ENCODE measurements at places on chromosomes 6 and 20.

- no peak for DNase-seq
Observed at GRCh38 chr6:32427218-32427617, 12.5 kb upstream of the HLA-DRA start.

DNA sequence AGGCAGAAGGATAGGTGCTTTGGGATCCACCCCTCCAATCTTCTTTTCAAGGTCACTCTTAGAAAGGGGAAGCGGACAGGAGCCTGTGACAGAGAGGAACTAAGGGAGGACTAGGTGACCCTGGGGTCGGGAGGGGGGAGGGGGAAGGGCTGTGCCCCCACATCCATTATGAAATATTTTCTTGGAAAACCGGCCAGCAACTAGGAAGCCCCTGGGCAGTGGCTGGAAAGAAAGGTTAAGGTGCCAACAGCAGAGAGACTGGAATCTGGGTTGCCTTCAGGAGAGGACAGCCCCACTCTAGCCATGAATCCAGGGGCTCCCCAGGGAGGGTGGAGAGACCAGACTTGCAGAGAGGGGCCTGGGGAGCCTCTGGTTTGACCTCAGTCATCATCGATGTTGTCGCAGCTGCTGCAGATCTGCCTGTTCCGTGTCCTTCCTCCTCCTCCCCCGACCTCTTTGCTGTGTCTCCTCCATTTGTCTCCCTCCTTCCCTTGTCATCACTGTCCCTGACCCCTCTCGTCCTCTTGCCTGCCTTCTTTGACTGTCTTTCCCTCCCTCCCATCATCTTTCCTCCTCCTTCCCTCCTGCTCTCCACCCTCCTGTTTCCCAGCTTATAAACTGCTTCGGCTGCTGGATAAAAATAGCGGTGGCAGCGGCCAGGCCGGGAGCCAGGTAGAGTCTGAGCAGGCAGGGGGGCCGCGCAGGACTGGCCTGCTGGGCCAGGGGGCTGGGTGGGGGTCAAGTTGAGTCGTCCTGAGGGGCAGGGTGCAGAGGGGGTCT, 3.2 kb downstream of the SLC29A1 start:
- no peak for DNase-seq

GRCh38 chr6:42808492-42809483, 26.9 kb downstream of the BICRAL start:
- DNase-seq: no peak

GRCh38 chr6:130851026-130851425, 23.8 kb downstream of the SMLR1 start:
- DNase-seq: no peak

DNA sequence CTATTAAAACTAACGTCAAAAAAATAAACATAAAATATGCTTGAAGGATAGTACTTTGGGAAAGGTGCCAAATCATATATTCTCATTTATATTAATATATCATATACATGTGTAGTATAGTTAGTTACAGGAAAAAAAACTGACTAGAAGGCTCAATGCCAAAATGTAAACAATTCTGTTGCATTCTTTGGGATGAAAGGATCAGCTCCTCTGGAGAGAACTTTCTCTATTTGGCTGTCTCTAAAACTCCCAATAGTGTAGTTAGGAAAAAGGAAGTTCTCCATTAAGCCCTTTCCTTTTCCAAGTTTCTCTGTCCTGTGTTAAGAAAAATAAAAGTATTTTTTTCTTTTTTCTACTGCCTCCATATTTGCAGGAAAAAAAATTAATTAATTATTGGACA, 86.5 kb upstream of the BTN3A2 start:
- no peak for DNase-seq

GRCh38 chr20:25546048-25546447, 39.3 kb downstream of the NINL start:
- no peak for DNase-seq

DNA sequence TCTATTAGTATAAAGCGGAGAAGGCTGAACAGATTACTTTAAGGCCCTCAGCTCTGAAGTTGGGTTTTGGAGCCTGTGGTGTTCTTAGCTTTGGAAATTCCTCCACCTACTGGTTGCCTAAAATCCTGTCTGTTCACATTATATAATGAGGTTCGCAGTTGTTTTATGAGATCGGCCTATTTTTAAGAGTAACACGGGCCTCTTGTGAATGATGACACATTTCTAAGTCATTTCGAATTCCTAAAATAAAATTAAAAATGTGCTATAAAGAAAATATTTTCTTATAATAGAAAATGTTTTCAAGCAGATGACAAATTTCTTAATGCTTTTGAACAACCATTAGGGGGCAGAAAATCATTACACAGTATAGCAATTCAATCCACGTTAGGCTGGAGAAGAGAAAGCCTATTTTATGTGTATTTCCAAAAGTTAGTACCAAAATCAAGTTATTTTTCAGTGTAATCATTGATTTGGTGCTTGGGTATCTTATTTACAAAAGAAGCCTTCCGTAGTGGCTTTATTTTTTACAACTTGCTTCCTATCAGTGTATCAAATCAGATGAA, 15.8 kb upstream of the FAM8A1 start:
- DNase-seq: peak; percentile 48

- DNase-seq: peak; percentile 92
Observed at GRCh38 chr6:158752613-158753012, 66.6 kb downstream of the EZR start.

GRCh38 chr6:133467982-133468380, 226.8 kb downstream of the EYA4 start:
- DNase-seq: no peak

GRCh38 chr6:161954699-161955276, 680.9 kb upstream of the AGPAT4 start:
- DNase-seq: no peak

- no peak for DNase-seq
Observed at GRCh38 chr6:158032354-158032733, 50.7 kb downstream of the SYNJ2 start.

DNA sequence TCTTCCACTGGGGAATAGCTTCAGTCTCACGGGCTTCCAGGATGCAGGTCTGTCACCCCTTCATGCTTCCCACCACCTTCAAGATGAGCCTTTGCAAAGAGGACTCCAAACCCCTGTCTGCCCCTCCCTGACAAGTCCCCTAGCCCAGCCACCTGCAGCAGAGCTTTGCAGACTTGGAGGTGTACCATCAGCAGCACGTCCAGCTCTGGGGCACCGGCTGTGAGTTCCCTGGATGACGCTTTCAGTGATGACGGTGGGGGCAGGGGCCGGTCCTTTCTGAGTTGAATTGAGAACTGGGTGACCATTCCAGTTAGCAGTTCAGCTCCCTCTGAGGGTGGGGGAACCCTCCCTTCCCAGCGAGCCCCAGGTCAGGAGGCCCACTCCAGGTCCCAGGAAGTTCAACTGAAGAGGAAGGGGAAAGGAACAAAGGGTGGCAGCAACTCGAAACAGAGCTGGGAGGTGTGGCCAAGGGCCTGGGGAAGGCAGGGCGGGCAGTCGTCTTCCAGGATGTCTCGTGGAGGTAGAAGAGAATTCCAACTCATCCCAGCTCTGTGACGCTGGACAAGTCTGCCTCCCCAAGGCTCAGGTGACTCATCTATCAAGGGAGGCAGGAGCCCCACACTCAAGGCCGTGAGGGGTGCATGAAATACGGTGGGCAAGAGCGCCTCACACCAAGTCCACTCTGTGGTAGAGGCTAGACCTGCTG, 86.0 kb downstream of the PTPN1 start:
- no peak for DNase-seq

DNA sequence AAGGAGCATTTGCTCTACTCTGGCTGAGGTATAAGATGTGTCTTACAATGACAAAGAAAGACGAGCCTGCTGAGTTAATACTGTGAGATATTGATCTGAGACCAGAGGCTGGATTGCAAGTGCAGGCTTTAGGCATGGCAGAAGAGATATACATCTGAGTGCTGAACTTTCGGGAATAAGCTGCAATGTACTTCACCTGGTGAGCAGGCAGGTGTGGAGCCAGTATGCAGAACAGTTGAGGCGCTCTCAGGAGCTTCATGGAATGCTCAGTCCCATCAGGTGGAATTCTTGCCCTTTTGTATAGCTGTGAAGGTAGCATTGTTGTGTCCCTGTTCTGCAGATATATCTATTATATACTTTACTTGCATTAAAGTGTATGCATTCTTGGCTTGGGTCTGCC, 179.3 kb upstream of the RIMS1 start:
- no peak for DNase-seq

DNA sequence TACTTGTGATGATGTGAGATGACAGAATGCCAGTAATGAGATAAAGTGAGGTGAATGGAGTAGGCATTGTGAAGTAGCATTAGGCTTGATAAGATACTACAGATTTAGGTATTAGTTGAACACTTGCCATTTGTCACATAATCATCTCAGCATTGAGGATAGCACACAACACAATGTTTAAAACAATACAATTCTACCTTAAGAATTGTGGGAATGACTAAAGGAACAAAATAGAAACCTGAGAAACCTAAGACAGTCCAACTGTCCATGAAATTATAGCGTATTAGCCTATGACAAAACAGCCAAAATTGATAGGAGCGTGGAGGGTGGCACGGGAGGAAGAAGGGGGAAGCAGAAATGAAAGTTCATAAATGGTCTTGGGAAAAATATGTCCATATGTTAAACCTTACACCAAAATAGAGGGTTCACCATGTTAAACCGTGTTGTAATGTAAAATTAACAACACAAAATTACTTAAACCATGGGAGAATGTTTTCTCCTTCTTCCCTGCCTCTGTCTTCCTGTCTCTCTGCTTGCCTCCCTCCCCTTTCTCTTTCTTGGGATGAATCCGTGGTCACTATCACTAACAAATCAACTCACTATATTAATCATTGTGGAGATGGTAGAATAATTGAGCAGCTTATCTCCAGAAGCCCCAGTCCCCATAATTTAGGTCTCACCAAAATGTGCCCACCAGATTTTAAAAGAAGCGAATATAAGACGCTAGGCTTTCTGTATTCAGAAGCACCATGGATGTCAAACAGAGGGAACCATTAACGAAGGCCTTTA, 33.0 kb upstream of the HFE start:
- DNase-seq: no peak

DNA sequence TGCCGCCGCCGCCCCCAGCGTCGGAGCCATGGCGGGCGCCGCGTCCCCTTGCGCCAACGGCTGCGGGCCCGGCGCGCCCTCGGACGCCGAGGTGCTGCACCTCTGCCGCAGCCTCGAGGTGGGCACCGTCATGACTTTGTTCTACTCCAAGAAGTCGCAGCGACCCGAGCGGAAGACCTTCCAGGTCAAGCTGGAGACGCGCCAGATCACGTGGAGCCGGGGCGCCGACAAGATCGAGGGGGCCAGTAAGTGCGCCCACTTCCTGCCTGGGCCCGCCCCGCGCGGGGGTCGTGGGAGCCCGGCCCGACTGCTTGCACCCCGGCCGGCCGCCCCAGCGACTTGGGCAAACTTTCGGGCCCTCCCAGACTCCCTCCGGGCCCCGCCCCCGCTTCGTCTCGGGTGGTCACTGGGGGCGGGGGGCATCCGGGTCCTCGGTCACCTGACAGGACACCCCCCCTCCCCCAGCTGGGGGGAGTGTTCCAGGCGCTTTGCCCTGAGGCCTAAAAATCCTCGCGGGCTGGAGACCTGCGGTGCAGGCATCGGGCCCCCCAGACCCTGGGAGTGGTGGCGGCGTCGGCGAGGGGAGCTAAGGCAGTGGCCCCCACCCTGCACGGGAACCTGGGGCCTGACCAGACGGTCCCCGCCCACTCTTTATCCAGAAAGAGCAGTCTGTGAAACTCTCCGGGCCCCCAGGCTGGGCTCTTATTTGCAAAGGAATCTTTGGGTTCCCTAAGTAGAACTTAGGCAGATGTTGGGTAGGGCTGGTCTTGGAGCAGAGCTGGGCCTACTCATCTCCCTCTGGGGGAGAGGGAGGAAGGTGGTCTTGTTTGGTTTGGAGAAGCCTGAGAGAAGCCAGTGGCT, 501 bp downstream of the PLCG1 start:
- DNase-seq: peak; percentile 79

GRCh38 chr6:49551078-49551865, 804 bp downstream of the C6orf141 start:
- no peak for DNase-seq

- no peak for DNase-seq
Observed at GRCh38 chr6:111307275-111307858, 175.7 kb downstream of the REV3L start.

All from NCI-H1105 (cell line).